Suppressor macrophage treated with lipopolysaccharide for 4 hours (primary cell): ENCODE measurements at places on chromosomes 2 and 18.

GRCh38 chr2:178229927-178230326 lies 35.6 kb downstream of the OSBPL6 start:
- DNase-seq, result peak; percentile 27

- DNase-seq, result no peak
Measured at GRCh38 chr2:19046986-19047780, 311.2 kb downstream of the OSR1 start.

GRCh38 chr18:75159646-75160356 lies 49.1 kb downstream of the PTGR3 start:
- no peak for DNase-seq

DNA sequence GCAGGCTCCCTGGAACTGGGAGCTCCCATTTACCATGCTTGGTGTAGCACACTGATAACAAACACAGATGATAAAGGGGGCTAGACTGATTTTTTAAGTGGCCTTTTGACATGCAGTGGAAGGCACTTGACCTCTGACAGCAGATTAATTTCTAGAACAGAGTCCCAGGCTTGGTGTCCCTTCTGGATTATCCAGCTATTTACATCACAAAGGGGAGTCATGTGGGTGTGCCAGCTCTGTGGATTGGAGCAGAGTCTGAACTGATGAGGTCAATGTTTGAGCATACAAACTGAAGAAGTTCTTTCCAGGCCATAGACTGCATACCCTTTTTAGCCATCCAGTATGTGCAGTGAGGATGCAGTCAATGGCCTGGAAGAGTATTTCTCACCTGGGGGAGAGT lies 31.5 kb upstream of the SIX2 start:
- DNase-seq, result no peak

GRCh38 chr18:574149-574860 lies 5.9 kb upstream of the CETN1 start:
- DNase-seq, result no peak

DNA sequence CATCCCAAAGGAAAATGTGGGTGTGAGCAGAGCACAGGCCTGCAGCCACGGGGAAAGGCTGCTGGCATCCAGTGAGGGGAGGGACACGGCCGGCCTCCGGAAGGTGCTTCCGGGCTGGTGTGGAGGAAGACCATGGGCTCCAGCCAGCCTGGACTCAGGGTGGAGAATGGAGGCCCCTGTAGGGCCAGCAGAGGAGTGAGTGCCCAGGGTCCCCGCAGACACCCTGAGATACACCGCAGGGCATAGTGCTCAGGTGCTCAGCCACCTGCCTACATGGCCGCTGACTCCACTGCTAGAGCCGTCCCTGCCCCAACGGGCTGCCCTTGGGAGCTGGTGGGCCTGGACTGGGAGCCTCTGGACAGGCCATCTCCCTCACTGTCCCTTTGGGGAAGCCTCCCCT lies 28.5 kb upstream of the SNTG2 start:
- DNase-seq, result no peak

DNA sequence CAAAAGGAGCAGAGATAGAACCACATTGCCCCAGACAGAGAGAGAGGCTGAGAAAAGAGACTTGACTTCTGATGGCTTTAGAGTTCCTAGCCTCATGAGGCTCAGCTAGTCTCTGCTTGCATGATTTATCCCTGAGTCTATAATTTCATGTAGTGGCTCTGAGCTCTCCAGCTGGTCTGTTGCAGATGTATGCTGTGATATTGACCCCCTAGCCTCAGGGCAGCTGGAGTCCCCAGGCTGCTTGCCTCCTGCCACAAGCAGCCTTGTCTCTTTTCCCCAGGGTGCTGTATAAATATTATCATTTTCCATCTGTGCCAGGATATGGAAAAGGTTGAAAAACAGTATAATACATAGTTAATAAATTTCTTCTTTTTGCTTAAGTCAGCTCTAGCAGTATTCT lies 467.6 kb upstream of the CWC22 start:
- DNase-seq, result no peak

DNA sequence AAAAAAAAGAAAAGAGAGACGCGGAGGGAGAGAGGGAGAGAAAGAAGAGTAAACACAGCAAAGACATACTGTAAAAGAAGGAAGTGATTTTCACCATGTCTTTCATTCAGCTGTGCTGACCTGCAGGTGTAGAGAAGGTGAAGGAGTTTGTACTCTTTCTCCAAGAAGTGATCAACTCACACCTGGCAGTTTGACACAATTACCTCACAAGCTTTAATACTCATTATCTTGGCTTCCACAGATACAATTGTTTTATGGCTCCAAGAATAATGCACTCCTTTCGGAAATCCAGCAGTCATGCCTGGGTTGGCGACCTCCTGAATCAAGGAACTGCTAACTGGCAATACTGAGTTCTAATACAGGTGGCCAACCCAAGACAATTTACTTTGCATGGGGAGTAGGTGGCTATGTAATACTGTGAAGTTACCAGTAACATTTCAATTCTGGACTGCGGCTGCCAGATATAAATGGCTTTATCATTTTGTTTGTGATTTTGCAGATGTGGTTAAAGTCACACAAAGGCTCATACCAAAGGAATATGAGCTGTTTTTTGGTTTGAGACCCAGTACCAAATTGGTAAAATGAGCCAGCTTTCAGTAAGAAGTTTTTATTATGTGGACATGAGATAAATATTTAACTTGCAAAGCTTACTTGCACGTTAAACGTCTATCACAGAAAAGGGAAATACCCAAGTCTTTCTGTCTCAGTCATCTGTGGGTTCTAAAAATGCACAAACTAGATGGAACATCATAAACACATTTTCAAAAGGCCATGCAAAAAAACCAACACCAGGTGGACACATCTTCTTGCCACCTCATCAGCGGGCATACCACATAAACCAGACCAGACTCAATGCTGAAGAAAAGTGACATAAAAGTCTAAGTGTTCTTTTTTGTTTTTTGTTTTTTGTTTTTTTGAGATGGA lies 69.3 kb downstream of the NCKAP5 start:
- DNase-seq, result no peak

DNA sequence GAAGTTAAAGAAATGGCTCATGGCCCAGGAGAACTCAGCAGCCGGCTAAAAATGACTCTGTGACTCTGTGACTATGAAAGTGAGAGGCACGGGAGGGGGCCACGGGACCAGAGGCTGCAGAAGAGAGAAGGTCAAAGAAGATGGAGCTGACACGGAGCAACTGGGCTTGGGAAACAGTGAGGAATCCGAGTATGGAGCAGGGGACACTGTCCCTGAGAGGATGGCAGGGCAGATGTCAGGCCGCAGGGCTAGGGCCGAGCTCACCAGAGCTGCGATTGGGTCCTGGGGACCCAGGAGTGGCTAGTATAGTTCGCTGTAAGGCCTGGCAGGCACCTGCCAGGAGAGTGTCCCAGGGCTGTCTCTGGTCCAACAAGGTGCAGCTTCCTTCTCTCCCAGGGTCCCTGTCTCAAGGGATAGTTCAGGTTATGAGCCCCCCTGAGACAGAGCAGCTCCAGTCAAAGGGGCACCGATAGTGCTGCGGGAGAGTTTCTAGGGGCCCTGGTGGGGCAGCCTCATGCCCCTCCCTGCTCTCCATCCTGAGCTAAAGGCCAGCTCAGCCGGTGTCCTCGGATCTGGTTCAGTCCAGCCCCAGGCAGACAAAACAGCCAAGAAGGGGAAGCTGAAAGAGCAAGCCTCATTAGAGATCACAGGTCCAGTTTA lies 42.7 kb downstream of the CIB4 start:
- no peak for DNase-seq

DNA sequence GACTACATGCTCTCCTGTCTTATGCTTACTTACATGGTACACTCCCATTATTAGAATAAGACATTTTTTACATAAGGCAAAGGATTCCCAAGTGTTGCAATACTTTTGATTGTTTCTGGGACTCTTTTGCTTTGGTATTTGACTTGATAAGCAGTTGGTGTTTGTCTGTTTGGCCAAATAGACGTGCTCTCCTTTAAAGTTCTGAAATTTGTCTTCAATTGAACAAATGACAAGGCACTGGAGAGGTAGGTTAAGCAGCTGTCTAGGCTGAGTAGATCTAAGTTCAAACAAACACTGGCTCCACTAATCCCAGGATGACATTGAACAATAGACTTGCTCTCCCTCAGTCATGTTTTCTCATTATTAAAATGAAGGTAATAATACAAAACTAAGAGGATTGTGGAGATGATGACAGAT lies 430.5 kb downstream of the STK39 start:
- no peak for DNase-seq

DNA sequence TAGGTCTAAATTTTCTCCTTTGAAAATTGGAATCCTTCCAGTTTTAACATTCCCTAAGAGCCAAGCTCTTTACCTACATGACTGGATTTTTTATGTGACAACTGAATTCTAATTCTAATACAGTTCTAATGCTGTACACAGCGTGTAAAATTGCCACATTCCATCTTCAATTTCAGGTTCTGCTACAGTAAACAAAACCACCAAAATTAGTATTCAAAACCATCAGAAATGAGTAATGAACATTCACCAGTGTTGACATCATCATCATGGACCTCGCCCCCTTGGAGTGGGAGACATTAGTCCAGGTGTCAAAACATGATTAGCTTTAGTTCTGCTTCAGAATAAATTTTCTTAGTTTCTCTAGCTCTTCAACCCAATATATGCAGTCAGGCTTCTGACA lies 133.6 kb downstream of the MBD2 start:
- no peak for DNase-seq

DNA sequence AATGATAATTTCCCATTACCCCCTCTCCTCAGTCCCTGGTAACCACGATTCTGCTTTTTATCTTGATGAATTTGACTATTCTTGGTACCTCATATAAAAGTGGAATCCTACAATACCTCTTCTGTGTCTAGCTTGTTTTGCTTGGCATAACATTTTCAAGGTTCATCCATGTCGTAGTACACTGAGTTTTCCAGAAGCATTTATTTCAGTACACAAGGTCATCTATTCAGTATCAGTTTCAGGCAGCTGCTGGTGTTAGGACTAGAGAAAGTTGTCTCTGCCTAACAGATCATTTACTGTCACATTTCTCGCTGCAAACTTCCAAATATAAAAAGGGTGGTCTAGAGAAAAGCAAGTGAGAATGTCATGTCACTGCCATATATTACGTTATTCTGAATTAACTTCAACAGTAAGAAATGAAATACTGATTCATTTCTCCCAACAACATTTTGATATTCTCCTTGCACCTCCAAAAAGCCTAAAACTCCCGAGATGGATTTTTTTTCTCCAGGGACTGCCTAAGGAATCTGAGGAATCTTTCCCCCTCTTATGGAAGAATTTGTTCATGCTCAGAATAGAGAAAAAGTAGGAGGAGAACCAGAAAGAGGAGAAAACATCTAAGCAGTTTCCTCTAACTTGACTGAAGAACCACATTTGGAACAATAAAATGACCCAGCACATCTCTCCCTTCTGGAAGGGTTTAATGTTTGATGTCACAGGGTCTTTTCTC lies 36.0 kb downstream of the CDK15 start:
- no peak for DNase-seq

- DNase-seq, result no peak
Measured at GRCh38 chr18:11502368-11502767, 107.0 kb upstream of the SLC35G4 start.

DNA sequence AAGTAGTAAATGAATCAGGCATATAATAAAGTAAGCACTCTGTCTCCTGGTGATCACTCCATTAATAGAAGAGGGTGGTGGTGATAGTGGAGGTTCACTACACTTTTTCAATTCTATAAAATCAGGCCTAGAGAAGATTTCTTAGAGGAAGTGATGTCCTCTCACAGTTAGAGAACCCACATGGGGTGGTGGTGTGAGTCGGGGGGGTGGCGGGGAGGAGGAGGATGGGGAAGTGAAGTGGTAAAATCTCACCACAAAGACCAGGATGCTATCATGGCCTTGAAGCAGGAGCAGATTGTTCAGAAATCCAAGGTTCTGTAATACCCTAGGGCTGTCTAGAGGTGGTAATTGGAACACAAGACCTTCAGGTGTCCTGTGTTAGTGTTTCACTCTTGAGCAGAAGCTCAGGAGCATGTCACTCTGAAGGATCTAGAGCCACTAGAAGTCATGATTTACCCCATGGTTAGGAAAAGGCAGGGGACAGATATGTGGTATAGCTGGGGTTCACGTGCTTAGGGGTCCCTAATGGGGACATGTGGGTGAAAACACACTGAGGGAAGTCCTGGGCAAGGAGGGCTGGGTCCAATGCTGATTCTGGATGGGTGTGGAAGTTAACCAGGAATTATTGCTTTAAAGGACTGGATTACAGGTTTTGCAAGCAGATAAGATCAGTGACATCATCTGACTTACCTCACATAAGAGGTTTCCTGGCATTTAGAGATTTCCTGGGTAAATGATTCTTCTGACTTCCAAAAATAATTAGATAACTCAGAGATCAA lies 31.0 kb downstream of the RNF125 start:
- peak; percentile 61 for DNase-seq

DNA sequence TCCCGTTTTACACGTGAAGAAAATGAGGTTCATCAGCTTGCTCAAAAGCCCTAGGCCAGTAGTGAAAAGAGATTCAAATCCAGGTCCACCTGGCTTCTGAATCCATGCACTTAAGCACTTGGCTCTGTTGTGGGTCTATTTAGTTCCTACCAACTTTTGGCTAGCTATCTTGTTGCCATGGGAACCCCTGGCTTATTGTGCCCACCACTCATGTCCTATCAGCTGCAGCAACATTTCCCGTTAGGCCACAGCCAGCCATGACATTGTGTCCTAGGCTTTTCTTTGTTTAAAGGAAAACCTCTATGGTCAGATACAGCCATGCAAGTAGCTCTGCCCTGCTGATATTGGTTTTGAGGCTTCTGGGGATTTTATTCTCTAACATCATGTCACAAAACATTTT lies 49.8 kb downstream of the PLEK start:
- DNase-seq, result no peak

DNA sequence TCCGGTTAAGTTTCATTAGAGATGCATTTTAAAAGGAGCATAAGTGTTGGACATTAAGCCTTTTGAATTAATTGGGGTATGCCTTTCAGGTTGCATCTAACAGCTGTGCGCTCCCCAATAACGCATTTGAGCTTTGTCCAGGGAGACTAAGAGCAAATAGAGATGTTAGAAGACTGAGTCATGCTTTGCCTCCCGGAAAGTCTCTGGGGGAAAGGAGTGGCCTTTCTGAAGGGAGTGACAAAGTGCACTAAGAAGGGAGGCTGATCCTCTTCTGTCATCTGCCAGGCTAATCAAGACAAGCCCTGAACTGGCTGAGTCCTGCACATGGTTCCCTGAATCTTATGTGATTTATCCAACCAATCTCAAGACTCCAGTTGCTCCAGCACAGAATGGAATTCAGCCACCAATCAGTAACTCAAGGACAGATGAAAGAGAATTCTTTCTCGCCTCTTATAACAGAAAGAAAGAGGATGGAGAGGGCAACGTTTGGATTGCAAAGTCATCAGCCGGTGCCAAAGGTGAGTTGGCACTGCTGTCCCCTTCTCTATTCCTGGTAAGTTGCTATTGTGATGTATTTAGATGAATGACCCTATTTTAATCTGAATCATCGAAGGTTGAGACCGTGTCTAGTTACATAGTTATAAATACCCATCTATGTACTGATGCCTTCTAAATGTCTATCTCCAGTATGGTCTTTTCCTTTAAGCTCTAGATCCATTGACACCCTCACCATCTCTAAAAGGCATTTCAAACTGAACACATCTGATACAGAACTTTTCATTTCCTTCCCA lies 12.1 kb downstream of the TTL start:
- DNase-seq, result peak; percentile 10

- no peak for DNase-seq
Measured at GRCh38 chr2:237405006-237405559, 8.9 kb downstream of the COL6A3 start.
